Mammary microvascular endothelial cell (primary cell): ENCODE measurements at places on chromosomes 2 and 18. TPM values are rescaled to one million over a fixed set of nuclear protein-coding genes. Genes with fewer than 3 reads are reported as not detected.

Gene GAL3ST2
- not detected in 2 replicates for total RNA-seq

Gene PRSS56
- not detected in 2 replicates for total RNA-seq

Gene TUBA3E
- total RNA-seq: not detected in 2 replicates

Gene SPEG
- total RNA-seq: 0.05 TPM in 1 of 2 replicates, not detected in the other

Gene RIT2
- not detected in 2 replicates for total RNA-seq

Gene ANKRD30BL
- total RNA-seq: not detected in 2 replicates

Gene CHRND
- not detected in 2 replicates for total RNA-seq

Gene LPIN1
- total RNA-seq: 27.6 and 29.9 TPM in 2 replicates
